ENCODE measurements at places on chromosomes 12 and 14.

DNA sequence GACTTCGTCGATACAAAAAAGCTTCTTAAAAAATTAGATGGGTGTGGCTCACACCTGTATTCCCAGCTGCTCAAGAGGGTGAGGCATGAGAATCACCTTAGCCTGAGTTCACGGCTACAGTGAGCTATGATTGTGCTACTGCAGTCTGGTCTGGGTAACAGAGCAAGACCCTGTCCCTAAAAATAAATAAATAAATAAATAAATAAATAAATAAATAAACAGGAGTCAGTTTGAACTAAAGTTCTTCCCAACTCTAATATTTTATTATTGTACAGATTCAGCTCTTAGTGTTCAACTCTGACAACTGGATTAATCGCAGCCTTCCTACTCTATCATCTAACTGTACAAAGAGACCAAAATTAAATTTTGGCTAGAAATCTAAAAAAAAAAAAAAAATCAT is 12.7 kb upstream of the CLIP1 start:
- DNase-seq = no peak

GRCh38 chr12:89825591-89826449 is 117.2 kb upstream of the ATP2B1 start:
- DNase-seq = peak; percentile 24

DNA sequence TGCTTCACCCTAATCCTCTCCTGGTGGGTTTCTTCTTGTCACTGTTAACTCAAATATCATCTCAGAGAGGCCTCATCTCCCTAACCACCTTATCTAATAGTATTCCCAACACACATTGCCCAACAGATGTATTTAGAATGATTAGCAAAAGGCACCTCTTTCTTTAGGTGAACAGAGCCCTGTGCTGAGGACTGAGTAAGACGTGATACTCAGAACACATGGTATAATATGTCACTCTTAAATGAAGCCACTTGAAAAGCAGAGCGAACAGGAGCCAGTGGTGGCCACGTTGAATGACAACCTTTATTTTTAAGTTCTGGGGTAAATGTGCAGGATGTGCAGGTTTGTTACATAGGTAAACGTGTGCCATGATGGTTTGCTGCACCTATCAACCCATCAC is 1.5 kb upstream of the KSR2 start:
- no peak for DNase-seq

DNA sequence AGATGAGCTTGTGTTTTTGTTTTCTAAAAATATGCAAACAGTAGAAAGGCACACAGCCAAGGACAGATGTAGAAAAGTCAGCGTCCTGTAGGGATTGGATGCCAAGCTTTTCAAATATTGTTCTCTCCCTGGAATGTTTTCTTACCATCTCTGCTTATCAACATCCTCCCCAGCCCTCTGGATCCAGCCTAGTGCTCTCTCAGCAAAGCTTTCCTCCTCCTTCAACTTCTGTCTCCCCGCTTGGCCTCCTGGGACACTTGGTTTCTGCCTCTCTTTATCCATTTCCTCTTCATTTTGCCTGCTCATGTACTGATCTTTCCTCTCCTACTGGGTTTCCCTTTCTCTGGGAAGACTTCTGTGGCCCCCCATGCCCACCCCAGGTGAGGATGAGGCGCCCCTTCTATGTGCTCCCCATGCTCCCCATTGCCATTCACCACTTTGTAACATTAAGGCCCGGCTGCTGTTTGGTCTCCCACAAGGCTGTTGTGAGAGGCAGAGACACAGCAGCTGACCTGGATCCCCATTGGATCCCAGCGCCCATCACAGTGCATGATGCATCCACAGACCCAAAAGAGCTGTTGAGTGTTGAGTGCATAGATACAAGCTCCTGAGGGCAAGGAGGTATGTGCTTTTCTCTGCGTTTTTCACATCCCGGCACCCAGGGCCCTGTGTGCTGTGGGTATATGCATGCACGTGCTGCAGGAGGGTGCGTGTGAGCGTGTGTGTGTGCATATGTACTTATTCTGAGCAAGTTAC is 38.2 kb downstream of the EVL start:
- no peak for DNase-seq

DNA sequence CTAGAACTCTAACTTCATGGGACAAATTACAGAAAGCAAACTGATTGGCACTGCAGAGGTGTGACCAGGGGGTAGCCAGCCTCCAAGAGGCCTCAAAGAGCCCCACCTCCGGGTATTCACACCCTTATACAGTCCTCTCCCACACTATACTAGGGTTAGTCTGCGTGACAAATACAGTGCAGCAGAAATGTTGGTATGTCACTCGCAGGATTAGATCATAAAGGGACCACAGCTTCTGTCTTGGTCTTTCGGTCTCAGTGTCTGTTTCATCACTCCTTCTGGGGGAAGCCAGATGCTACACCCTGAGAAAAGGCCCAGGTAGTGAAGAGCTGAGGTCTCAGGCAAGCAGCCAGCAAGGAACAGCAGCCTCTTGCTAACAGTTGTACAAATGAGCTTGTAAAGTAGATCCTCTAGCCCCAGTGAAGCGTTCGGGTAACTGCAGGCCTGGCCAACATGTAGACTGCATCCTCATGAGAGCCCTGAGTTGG is 68.9 kb upstream of the SAV1 start:
- peak; percentile 65 for DNase-seq

DNA sequence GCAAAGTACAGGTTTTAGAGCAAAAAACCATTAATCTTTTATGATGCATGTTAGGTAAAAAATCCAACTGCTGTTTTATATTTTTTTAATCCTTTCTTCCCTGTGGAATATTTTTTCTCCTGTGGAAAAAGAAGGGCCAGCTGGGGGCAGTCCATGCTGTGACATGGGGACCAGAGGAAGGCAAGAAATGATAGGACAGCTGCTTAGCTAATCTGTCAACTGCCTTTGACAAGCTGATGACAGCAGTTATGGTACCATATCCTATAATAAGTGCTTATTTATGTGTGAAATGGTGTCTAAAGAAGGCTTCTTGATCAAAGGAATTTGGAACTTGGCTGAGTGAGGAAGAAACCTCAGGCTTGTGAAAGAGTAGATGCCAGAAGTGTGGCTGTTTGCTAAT is 452.4 kb upstream of the NOVA1 start:
- no peak for DNase-seq

DNA sequence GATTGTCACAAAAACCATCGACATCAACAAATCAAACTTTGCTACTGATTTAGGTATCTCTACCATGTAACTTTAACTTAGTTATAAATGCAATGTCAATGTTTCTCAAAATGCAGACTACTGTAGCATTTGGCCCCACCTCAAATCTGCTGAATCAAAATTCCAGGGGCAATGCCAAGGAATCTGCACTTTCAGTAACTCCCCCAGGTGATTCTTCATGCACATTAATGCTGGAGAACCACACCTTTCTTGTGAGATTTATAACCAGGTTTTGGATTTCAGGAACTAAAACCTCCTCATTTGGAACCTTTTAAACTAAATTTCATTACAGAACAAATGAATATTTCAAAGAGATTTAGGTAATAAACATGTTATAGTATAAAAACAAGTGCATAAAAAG is 4.9 kb downstream of the ATP2B1 start:
- DNase-seq = no peak

DNA sequence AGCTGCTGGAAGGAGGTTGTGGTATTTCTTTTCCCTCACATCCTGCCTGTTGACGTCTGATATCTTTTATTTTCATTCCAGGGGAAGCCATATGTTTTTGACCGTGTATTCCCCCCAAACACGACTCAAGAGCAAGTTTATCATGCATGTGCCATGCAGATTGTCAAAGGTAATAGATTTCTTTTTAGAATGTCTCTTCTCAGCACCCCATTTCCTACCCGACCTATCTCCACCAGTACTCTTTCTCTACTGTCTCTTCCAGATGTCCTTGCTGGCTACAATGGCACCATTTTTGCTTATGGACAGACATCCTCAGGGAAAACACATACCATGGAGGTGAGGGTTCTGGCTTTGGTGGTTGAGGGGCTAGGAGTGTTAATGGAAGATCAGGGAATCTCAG is 13.5 kb downstream of the KIF5A start:
- DNase-seq = no peak

DNA sequence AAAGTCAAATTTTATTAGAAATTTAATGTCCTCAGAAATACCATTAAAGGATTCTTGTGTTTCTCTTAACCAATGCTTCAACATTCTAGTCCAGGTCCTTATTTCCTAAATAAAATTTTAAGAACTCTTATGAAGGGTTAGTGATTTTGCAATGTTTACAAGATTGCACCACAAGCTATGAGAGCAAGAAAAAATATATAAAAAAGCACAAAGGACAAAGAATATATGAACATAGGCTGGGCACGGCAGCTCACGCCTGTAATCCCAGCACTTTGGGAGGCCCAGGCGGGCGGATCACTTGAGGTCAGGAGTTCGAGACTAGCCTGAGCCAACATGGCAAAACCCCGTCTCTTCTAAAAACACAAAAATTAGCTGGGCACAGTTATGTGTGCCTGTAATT is 7.7 kb downstream of the RACGAP1 start:
- no peak for DNase-seq

GRCh38 chr12:19904819-19905218 is 463.5 kb upstream of the PDE3A start:
- DNase-seq = no peak

GRCh38 chr12:99523853-99524252 is 123.7 kb upstream of the GARIN6 start:
- DNase-seq = no peak

GRCh38 chr14:68756000-68756481 is 36.8 kb downstream of the ZFP36L1 start:
- DNase-seq = no peak

DNA sequence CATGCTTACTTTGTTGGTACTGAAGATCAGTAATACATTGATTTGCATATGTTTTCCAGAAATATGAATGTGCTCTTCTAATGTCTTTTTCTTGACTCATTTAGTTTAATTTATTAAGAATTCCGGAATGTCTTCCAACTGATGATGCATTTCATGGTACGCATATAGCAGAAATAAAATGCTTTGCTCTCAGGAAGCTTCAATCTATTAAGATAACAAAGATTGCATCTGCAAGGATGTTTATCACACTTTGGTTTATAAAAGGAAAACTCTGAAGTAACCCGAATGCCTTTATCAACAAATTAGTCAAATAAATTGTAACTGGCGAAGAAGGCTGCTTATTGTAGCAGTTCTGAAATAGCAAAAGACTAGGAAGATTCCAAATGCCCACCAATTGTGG is 166.4 kb upstream of the LMNTD1 start:
- no peak for DNase-seq

DNA sequence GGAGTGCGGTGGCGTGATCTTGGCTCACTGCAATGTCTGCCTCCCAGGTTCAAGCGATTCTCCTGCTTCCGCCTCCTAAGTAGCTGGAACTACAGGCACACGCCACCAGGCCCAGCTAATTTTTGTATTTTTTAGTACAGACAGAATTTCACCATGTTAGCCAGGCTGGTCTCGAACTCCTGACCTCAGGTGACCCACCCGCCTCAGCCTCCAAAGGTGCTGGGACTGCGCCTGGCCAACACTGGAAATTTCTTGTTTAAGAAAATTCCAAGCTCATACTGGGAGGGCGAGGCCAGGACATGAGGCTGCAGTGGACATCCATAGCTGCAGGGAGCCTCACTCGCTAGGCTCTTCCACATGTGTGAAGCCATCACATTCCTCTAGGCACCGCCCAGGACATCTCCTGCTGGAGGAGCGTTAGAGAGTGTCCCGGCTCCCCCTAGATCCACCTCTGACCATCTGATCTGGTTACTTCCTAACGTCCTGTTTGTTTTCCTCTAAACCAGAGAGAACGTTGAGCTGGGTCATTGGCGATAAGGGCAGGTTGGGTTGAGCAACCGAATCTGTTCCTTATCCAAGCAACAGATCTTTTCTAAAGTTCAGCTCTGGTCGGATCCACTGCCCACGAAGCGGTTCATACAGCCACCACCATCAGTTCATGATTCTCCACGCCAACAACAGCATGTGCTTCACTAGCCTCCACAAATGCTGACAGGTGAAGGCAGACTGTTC is 108.2 kb upstream of the MED13L start:
- DNase-seq = no peak

- DNase-seq = no peak
Measured at GRCh38 chr12:79841248-79841877, 93.5 kb downstream of the PPP1R12A start.

DNA sequence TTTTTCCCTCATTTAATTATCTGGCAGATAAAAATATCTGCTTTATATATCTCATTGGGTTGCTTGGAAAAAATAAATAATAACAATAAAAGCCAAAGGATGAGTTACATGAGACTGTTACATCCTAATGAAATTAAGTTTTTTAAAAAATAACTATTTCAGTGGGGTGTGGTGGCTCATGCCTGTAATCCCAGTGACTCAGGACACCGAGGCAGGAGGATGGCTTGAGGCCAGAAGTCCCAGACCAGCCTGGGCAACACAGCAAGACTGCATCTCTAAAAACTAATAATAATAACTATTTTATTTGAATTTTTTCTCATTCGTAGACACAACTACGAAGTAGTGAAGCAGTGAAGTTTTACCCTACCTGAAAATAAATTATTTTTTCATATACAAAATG is 103.3 kb downstream of the BCAT1 start:
- DNase-seq = no peak

- no peak for DNase-seq
Measured at GRCh38 chr12:17035372-17035771, 429.4 kb upstream of the LMO3 start.

- DNase-seq = no peak
Measured at GRCh38 chr12:78087363-78087675, 256.6 kb downstream of the NAV3 start.

- no peak for DNase-seq
Measured at GRCh38 chr14:41629876-41630275, 23.2 kb downstream of the LRFN5 start.

GRCh38 chr14:70002589-70003346 is 123.6 kb downstream of the SMOC1 start:
- DNase-seq = no peak

DNA sequence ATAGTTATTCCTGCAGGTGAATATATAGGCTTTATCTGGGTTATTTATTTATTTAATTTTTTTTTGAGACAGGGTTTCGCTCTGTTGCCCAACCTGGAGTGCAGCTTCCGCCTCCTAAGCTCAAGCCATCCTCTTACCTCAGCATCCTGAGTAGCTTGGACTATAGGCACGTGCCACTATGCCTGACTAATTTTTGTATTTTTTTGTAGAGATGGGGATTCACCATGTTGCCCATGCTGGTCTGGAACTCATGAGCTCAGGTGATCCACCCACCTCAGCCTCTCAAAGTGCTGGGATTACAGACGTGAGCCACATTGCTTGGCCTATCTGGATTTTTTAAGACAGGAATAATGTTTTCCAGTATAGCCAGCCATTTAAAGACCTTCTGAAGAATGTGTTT is 2.0 kb downstream of the RAN start:
- DNase-seq = no peak

DNA sequence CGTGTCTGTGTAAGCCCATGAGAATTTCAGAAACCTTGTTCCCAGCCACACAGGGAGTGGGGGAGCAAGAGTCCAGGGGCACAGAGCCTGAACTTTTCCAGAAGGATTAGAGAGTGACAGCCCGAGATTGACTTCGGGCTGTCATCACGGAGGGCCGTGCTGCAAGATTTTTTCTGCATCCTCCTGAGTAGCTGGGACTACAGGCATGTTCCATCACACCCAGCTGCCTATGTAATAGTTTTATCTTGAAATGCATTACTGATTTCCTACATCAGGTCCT is 14.4 kb downstream of the EVL start:
- no peak for DNase-seq

All from GM06990 (cell line).